ENCODE measurements at places on chromosomes 7 and 10.
A peak's percentile ranks its signal among the peaks of the same experiment; 100 is the strongest.

GRCh38 chr7:88337572-88337971 lies 30.9 kb upstream of the STEAP4 start:
- DNase-seq: no peak

DNA sequence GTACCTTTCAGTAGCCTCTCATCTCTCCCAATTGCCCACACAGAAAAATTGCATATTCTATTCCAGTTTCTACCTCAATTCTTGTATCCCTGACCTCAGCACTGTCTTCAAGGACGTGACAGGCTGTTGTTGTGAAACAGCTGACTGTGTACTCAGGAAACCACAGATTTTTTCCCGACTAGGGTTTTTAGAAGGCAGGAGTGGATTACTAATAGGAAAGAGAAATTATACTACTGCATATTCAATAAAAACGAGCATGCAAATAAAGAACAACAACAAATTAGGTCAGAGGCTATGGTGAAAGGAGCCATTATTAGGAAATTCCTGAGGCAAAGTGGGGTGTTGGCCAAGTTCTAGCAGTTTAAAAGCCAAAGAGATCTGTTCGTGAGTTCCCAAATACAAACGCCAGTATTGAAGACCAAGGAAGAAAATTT lies 93.4 kb downstream of the DOCK4 start:
- DNase-seq: no peak

DNA sequence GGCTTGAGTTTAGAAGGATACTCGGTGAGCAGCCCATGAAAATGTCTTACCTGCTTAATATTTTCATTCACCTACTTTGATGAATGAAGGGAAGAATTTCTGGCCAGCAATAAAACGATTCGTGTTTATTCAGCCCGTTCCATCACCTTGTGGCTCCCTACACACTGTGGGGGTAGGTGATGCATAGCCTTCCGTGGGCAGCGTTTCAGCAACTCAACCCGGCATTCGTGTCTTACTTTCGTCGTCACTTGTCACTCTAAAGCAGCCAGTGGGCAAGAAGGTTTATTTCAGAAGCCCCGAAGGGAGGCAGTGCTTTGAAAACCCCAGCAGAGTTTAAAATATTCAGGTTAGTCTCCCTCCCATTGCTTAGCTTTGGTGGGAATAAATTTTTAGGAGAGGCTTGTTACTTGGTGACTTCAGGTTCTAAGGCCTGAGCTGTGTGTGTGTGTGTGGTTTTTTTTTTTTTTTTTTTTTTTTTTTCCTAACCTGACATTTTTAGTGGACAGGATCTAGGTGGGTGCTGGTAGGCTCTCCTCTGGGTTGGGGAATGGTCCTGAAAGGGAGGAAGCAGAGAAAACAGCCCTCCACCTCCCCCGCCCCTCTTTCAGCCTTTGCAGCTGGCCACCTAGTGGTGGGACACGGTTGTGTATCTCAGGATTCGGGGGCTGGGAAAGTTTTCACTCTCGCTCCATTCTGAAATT lies 1.8 kb downstream of the GRK5 start:
- DNase-seq: peak; percentile 42

DNA sequence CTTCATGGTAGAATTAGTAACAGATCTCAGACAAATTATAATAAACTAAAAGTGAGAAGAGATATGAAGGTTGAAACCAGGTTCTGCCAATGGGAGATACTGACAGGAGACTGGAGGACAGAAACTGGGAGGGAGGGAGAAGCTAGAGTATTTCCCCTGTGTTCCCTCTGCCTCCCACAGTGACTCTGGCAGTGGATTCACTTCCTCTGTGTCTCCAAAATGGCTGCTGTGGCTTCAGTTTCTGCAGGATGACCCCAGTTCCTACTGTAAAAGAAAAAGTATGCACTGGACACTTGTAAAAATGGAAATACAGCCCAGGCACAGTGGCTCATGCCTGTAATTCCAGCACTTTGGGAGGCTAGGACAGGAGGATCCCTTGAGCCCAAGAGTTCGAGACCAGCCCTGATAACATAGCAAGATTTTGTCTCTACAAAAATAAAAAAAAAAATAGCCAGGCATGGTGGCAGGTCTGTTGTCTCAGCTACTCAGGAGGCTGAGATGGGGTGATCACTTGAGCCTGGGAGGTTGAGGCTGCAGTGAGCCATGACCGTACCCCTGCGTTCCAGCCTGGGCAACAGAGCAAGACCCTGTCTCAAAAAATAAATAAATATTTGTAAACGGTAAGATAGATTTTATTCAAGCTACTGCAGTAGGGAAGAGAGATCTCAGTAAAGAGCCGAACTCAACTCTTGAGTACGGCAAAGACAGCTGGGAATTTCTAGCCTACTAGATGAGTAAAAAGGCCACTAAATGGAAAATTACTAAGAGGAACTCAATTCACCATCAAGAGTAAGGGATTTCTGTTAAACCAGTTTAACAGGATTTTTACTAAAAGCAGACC lies 156.6 kb upstream of the TRIM24 start:
- no peak for DNase-seq

DNA sequence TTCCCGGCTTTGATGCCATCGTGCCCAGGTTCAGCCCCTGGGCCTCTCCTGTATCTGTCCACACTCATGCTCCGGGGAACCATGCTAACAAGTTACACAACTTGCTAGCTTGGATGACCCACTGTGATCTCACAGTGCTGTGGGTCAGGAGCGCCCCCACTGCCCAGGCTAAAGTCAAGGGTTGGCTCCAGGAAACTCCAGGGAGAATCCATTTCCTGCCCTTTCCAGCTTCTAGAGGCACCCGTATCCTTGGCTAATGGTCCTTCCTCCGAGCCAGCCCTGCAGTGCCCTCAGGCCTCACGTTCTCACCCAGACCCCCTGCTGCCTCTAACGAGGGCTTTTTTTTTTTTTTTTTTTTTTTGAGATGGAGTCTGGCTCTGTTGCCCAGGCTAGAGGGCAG lies 19.5 kb downstream of the AMZ1 start:
- no peak for DNase-seq

GRCh38 chr10:58262766-58263165 lies 4.9 kb downstream of the IPMK start:
- DNase-seq: no peak

DNA sequence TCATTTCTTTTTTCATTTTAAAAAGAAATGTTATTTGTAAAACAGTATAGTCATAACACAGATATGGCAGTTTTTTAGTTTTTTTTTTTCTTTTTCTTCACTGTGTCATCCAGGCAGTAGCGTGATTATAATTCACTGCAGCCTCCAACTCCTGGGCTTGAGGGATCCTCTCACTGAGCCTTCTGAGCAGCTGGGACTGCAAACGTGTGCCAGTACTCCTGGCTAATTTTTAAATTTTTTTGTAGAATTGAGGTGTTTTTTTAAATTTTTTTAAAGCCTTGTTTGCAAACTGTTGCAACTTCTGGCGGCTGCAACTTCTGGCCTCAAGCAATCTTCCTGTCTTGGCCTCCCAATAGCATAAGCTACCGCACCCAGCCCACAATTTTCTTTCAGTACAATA lies 63.0 kb downstream of the HELLS start:
- DNase-seq: no peak

- no peak for DNase-seq
Observed at GRCh38 chr7:132492823-132493445, 83.3 kb downstream of the PLXNA4 start.

GRCh38 chr10:126204320-126204719 lies 184.0 kb downstream of the ADAM12 start:
- DNase-seq: no peak

- no peak for DNase-seq
Observed at GRCh38 chr10:32374605-32375004, 27.6 kb upstream of the EPC1 start.

GRCh38 chr7:107027208-107027607 lies 17.3 kb upstream of the PRKAR2B start:
- DNase-seq: no peak

- DNase-seq: no peak
Observed at GRCh38 chr10:36089790-36090440, 447.8 kb upstream of the FZD8 start.

- no peak for DNase-seq
Observed at GRCh38 chr7:33774762-33775523, 130.4 kb upstream of the BMPER start.

DNA sequence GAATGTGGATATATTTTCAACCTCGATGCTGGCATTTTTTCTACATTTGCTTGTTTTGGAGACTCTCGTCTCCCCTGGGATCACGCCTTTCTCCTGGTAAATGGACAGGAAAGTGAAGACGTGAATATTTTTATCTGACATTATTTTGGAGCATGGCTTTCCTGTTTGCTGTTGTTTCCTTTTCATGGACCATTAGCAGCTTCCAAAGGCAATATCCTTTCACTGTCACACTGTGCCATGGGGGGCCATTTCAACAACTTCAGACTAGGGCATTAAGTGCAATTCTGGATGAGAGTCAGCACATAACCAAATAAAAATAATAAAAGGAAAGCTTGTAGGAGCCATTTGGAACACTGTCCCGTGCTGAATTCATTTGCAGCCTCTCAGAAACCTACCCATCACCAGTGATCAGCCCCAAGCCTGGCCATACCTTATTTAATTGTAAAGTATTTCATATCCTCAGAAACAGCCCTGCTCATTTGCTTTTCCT lies 75.9 kb upstream of the NEUROD6 start:
- no peak for DNase-seq

GRCh38 chr10:89481662-89482061 lies 53.7 kb downstream of the SLC16A12 start:
- no peak for DNase-seq

DNA sequence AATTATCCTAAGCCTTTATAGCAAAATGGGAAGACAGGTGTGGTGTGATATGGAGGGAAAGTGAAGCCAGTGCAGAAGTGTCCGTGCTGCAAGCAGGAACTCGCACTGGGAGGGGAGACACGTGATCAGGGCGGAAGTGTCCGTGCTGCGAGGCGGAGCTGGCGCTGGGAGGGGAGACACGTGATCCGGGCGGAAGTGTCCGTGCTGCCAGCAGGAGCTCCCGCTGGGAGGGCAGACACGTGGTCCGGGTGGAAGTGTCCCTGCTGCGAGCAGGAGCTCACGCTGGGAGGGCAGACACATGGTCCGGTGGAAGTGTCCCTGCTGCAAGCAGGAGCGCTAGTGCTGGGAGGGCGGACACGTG lies 40.5 kb upstream of the PRKAR1B start:
- DNase-seq: no peak
